Activated naive CD4-positive, alpha-beta T cell (primary cell): ENCODE measurements at places on chromosomes 1 and 21.

- DNase-seq: peak; percentile 77
These were observed 109.6 kb downstream of the KCNN3 start for GRCh38 chr1:154760469-154760933.

- DNase-seq: no peak
These were observed 57.0 kb downstream of the PTGER3 start for GRCh38 chr1:70990469-70991253.

DNA sequence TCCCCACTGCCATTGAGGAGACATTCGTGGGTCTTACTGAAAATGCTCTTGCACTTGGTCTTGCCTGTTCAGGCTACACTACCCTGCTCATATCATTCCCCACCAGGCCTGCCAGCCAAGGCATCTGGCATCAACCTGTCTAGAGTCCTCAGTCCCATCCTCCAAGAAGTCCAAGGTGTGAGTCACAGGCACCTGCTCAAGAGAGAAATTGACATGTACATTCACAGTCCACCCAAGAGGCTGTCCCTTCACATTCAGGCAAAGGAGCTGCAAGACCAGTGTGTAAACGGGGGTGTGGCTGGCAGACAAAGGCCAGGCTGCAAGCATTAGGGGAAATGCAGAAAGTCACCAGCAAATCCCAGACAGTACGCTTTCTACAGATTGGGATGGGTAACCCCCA is 13.1 kb upstream of the PLA2G2C start:
- DNase-seq: no peak

DNA sequence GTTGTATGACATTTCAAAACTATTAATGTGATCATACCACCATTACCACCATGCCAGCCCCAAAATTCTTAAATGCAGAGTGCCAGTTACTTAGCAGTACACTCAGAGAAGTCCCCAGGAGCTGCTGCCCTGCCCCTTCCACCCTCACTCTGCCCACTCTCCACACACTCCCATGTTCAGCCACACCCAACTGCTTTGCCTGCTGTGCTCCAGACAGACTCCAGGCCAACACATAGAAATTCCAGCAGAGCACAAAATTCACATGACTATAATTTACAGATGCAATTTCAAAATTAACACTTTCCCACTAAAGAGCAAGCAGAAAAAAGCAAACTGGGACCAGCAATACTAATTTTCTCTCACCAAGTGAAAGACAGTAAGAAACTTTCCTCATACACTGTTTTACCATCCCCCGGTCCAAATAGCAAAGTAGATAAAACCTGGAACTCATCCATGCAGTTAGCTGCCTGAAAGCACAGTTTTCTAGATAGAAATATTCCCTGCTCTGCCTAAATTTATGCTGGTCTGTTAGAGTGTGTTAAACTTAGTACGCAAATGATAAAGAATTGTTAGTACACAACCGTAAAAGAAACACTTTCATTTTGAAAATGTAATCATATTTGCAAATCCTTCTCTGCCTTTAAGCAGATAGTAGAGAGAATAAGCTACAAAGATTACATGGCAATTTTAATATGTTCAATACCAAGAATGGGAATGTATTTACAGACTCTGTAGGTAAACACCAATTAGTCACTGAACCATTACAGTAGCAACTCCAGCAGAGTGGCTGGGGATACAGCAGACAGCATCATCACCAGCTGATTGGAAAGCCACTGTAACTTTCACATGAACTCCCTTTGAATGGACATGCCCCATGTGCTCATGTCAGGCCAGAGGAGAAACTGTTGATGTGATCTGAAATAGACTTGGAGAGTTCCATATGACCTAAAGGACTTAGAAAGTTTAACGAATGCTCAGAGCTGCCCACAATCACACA is 176.5 kb downstream of the VAV3 start:
- DNase-seq: no peak

- DNase-seq: peak; percentile 39
These were observed 66.5 kb upstream of the UBE2U start for GRCh38 chr1:64136752-64137411.

GRCh38 chr1:232486454-232487207 is 143.3 kb downstream of the SIPA1L2 start:
- no peak for DNase-seq

- no peak for DNase-seq
These were observed 200.9 kb downstream of the TM2D1 start for GRCh38 chr1:61523893-61524605.

DNA sequence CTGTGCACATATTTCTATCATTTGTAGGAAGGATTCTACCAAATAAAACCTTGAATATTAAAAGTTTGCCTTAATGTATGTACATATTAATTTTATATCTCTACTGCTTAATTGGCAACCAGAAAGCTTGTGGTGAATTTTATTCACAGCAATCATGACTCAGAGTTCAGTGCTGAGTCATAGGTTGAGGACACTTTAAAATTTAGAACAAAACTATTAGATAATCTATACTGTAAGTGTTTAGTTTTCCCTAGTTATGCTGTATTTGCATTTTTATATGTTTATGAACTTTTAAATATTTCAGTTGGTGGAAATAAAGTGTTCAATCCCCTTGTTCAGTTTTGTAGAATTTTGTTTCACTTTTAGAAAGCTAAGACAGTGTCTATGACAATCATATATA is 841.5 kb downstream of the KCNT2 start:
- DNase-seq: no peak

DNA sequence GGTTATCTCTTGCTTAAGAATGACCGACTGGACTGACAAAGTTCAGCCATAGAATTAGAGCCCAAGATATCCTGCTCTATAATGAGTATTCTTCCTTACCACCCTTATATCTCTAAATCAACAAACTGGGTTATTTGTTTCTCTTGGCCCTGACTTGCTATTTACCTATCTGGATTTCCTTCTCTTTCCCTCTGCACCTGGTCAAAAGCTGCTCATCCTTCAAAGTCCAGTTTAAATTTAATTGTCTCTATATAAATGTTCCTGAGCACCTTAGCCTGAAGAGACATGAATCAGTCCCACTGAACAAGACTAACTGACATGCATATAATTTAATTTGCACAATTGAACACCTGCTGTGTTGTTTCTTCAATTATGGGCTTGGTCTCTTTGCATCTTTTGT is 127.1 kb upstream of the KCNJ15 start:
- no peak for DNase-seq

GRCh38 chr1:7378346-7379130 is 392.6 kb upstream of the VAMP3 start:
- DNase-seq: no peak

GRCh38 chr1:163744301-163744887 is 422.6 kb downstream of the NUF2 start:
- DNase-seq: no peak

DNA sequence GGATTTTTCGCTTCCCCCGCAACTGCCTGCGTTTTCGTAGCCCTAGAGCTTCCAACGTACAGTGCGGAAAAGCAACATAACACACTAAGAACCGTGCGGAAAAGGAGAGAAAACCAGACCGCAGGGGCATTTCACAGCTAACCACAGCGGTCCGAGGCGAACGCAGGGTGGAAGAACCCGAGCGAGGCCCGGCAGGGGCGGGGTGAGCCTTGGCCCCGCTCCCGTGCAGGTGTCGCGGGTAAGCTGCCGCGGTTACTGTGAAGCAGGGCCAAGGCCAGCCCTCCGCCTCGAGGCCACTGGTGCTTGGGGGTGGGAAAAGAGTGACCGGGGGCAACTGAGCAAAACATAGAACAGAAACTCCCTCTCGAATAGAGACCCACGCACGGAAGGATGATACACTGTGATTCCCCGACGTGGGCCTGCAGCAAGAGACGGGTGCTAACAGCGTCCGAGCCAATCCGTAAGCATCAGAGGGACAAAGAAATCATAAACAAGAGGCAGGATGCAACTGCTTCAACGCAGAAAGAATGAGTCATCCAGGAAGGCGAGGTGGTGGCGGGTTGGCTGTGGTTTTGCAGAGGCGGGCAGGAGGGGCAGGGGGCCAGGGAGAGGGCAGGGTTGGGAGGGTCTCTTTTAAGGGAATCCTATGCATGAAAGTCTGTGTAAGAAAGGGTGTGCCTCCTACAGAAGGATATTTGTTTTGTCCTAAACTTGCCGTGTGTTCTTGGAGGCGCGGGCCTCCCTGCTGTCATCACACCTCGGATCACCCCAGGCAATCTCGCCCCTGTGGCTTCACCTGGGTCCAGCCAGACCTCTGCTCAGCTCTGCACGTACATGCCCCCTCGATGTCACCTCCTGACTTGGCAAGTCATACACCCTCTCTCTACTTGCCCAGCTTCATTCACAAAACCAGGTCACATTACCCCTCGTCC is 7.3 kb downstream of the GNG4 start:
- DNase-seq: no peak
